NCI-H1048 (cell line): ENCODE measurements at places on chromosomes 5 and 9.
A peak's percentile ranks its signal among the peaks of the same experiment; 100 is the strongest.

DNA sequence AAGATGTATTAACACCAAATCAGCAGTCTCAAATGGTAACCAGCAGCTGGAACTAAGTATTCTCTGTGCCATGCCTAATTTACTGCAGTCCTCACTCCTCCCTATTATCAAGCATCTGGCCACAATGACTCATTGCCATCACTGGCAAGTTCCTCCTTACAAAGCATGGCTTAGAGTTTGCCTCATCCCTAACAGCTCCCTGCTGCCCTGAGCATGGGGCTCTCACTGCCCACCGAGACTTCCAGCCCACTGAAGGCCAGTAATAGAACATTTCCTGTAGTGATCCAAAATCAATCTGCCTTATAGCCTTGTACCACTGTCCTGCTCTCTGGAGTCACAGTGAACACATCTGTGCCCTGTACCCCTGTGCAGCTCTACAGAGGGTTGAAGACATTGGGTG is 211.9 kb upstream of the TRIM32 start:
- no peak for DNase-seq

DNA sequence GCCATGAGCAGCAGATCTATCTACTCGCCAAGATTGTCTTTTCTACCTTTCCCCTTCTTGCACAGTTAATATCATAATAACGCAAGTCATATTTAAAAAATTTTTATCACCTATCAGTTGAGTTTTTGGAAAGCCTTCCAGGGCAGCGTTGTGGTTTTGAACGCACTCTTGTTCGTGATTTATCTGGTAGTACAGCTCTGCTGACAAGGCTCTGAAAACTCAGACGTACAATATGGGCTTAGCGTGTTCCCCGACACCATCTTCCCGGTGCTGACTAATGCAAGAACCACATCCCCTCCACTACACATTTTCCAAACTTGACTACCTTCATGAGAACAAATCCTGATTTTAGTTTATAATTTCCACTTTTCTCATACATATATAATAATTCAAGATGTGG is 1.6 kb upstream of the NFIL3 start:
- DNase-seq = no peak

DNA sequence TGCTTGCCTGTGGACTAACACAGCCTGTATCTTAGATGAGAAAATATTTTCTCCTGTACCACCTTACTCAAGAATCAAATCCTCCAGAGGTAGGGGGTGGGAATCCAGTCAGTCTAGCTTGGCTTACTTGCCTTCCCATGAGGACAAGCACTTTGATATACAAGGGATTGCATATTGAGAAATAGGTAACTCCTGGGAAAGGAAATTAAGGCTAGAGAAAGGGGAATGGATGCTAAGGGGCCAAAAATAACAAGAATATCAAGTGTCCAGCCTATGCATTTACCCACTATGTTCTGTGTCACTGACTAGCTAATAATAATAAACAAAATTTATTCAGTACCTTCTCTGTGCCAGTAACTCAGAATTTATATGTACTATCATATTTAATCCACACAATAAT is 21.4 kb upstream of the SNX2 start:
- DNase-seq = no peak

GRCh38 chr5:35046774-35047173 is 975 bp downstream of the AGXT2 start:
- DNase-seq = no peak

GRCh38 chr9:92181296-92181695 is 66.1 kb upstream of the SPTLC1 start:
- DNase-seq = no peak

GRCh38 chr5:362978-363765 is 41.7 kb downstream of the AHRR start:
- DNase-seq = no peak

- no peak for DNase-seq
These were observed 390.4 kb downstream of the TMEM38B start for GRCh38 chr9:106084702-106085101.

DNA sequence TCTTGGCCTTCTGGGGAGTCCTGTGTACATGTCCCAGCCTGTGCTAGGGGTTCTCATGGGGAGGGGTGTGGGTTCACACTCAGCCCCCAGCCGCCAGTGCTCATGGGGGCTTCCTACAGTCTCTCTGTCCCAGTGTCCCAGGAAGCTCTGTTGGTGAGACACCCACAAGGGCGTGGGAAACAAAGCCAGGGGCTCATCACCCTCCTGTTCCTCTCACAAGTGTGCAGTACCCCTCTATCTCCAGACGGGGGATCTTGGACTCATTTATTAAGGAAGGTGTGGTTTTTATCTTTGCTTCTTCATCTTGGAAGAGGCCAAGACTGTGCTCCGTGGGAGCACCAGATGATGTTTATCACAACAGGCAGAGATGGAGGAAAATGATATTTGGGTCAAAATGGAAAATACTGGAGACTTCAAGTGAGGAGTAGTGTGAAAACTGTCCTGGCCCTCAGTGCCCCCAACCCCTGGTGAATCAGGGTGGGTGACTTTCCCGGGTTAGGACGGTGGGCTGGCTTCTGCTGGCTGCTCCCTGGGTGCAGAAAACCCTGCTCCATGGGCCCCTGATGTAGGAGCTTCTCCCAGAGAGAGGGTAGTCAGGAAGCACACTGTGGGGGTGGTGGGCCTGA is 15.2 kb downstream of the TMEM171 start:
- no peak for DNase-seq

- DNase-seq = no peak
These were observed 148.7 kb downstream of the CDK5RAP2 start for GRCh38 chr9:120431268-120431667.

DNA sequence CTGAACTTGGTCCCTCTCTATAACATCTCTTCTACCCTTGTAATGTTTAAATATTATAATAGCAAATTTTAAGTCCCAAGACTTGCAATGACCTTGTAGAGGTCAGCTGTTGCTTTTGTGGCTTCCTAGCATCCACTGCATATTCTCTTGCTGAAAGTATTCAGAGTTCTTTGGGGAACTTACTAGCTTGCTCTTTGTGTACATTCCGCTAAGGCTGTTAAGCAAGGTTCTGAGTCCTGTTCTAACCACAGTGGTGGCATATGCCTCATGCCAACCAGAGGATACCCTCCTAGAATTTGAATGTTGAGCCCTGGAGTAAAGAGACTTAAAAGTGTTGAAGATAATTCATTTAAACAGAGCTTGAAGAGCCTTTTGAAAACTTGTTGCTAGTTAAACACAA is 570.9 kb downstream of the TLE1 start:
- no peak for DNase-seq

DNA sequence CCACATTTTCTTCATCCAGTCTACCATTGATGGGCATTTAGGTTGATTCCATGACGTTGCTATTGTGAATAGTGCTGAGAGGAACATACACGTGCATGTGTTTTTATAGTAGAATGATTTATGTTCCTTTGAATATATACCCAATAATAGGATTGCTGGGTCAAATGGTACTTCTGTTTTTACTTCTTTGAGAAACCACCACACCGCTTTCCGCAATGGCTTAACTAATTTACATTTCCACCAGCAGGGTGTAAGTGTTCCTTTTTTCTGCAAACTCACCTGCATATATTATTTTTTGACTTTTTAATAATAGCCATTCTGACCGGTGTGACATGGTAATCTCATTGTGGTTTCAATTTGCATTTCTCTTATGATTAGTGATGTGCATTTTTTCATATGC is 82.2 kb upstream of the RFX3 start:
- no peak for DNase-seq

DNA sequence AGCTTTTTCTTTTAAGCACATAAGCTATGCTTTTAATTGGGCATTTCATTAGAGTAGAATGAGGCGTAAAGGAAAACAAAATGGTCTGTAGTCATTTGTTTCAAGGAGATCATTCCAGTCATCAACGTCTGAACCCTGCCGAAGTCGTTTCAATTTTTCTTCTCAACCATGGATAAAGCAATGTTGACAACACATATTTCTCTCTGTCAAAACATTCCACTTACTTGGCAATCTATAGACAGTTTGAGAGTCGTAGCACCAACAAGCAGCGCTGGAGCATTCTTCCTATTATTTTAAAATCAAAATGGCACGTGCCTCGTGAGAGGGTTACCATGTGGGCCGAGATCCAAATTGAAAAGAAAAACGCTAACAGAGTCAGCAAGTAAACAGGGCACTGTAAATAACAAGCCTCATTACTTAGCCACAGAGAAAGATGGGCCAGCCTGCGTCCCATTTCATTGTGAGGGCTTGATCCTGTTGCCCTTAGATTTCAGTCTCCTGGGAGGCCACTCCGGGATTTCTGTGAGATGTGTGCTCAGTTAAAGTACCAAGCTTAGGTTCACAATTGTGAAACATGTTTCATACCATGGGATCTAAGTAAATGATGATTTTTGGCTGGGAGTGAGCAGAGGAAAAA is 422.9 kb downstream of the DTWD2 start:
- DNase-seq = no peak

DNA sequence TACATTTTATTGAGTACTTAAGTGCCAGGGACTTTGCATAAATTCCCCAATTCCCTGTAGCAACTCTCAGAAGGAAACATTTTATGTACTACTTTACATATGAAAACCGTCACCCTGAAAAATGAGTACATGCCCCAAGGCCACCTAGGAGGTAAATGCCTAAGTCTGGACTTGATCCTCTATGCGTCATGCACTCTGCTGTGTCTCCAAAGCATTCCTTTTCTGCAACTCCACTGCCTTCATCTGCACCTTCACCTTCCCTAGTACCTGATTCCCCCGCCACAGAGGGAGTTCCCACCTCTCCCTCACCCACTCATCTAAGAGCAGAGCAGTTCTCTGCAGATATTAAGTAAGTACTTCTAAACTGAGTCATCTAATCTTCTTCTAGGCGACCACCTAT is 75.2 kb upstream of the HRH2 start:
- peak; percentile 55 for DNase-seq

- no peak for DNase-seq
These were observed 23.6 kb upstream of the TEK start for GRCh38 chr9:27085456-27085855.

DNA sequence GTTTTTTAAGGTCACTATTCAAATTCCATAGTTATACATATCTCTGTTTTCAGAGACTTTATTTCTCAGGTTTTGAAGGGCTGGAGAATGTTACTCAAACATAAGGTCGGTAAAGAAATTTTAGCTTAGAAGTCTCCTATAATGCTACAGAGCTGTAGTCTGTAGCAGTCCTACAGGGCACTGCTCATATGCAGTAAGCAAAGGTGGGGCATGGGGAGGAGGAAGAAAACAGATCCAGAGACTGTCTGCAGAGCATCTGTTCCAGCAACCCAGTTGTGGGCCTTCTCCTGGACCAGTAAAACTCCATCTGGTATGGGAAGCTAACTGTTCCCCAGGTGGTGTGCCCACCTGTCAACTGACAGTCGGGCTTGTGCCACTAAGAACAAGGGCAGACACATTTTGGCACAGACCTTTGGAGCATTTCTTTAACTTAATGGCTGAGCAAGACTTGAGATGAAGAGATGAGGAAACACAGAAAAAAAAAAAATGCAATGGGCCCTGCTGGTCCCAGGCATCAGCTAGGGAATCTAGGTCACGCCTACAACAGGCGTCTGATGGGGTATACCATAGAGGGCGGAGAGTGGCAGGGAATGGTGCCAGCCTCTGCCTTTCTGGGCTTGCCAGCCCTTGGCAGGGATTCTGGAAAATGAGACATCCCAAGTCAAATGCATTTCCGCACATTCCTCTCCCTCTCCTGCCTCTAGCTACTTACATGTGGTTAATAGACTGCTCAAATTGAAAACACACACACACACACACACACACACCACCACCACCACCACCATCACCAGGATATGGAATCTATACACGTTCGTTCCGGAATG is 218.9 kb downstream of the ARL15 start:
- no peak for DNase-seq

DNA sequence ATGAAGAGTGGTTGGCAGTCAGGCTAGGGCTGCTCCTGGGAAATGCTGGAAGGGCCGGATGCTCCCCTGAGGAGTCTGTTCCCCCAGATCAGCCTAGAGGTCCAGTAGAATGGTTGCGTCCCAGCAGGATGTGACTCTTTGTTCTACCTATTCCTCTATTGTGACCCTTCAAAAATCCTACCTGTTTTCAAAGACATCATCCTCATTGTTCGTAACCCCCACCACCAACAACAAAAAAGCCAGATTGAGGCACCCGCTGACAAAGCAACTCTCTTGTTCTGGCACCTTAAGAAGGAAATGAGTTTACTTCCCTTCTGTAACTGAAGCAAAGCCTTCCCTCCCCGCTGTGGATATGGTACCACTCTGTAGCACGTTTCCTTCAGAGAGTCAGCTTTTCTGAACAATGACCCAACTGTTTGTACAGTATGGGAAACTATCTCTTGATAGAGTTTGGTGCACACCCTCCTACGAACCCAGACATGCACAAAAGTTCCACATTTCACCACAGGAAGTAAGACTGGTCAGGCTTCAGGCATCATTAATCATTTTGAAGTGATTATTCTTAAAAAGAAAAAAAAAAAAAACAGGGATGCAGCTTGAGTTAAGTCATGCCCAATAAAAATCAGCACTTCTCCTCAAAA is 207.2 kb downstream of the ENC1 start:
- DNase-seq = no peak

DNA sequence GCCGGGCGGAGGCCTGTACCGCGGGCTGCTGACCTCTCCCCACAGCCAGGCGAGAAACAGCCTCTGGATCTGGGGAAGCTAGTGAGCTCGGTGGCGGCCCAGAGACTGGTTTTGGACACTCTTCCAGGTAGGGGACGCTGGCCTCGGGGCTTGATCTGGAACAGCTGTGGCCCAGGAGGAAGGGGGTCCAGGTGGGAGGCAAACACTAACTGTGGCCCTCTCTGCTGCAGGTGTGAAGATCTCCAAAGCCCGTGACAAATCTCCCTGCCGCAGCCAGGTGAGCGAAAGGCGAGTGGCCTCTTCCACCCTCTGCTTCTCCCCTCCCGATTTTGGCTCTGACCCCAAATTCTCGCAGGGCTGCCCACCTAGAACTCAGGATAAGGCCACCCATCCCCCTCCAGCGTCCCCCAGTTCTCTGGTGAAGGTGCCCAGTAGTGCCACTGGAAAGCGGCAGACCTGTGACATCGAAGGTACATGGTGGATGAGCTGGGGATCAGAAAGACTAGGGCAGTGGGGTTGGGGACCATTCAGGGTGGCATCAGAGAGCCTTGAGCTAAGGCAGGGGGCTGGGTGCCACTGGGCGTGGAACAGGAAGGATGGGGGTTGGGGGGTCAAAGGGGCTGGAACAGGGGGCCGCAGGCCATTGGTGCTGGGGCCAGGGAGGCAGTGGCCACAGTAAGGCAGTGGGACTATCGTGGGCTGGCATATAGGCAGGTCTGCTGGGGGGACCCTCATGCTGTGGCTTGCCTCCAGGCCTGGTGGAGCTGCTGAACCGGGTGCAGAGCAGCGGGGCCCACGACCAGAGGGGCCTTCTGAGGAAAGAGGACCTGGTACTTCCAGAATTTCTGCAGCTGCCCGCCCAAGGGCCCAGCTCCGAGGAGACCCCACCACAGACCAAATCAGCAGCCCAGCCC is 12.9 kb upstream of the SLC34A1 start:
- DNase-seq = no peak

- DNase-seq = no peak
These were observed 24.9 kb downstream of the PCDHGC5 start for GRCh38 chr5:141513627-141514329.

GRCh38 chr5:36272136-36272690 is 29.5 kb downstream of the RANBP3L start:
- no peak for DNase-seq

GRCh38 chr9:99231711-99232110 is 9.6 kb downstream of the SEC61B start:
- no peak for DNase-seq

- no peak for DNase-seq
These were observed 1479.3 kb upstream of the CDH9 start for GRCh38 chr5:28517691-28518090.
